ENCODE measurements at places on chromosomes 16 and 17. TPM values are rescaled to one million over a fixed set of nuclear protein-coding genes. Genes with fewer than 3 reads are reported as not detected.

DNA sequence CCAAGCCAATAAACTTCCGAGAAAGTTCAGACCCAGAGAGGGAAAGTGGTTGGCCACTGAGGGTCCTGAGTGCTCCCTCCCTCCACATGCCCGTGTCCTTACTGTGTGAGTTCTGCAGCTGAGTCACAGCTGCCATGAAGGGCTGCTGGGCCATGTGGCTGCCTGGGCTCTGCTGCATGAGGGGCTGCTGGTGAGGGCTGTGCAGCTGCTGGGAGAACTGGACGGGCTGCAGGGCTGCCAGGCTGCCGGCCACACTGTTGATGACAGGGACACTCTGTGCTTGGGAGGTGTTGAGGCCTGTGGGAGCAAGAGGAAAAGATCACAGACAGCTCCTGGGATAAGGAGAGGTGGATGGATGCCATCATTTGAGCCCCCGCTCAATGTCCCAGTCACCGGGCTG, 44.0 kb downstream of the HNF1B start:
- DNase-seq = no peak

DNA sequence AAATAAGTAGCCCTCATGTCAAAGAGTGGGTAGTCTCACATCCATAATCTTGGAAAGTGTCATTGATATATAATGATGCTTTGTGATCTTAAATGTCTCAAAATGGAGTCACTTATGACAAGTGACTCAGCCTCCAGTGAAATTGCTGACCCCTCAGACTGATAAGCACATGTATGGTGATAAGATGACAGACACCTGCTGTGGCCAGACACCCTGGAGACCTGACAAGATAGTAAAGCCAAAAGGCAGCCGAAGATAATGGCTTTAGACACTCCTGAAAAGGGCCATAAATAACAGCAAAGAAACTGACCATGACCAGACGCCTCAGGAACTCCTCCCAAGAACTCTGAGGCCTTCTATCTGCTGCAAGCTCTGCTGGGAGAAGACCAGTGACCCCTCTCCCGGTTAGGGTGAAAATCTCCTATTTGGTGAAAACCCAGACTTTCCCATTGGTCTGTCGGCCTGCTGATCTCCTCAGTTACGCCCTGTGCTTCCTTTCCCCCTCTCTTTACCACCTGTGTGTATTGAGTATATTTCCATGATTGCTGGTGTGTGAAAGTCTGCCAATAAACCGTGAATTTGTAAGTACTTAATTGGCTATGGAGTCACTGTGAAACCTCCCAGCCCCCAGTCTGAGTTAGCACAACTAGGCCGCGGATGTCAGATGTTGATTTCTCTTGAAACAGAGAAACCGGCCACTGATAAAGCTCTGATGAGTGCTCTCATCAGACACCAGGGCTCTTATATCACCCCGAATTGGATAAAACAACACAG, 226.7 kb upstream of the MYOCD start:
- no peak for DNase-seq

DNA sequence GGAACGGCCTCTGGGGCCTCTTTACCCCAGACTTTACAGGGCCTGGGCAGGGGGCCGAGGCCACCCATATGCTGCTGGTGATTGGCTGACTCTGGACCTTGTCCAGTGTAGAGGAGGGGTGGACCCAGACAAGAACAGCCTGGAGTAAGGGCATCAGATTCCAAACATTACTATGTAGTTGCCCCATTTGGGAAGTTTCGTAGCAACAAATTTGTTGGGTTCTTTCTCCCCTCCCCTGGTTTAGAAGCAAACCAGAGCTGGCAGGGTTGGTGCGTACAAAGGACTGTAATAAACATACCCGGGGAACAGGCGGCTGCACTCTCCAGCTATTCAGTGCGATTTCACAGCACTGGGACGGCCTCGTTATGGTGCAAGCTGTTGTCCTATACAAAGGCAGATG, 145.5 kb downstream of the NTN1 start:
- no peak for DNase-seq

DNA sequence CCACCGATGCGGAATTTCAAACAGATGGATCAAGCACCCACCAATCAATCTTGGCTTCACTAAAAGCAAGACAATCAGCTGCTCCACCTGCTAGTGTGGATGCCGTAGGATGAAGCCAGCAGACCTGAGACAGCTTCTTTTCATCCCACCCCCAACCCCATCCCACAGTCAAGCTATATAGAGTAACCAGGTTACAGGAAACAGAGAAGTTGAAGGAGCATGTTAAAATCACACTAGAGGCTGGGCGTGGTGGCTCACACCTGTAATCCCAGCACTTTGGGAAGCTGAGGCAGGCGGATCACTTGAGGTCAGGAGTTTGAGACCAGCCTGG, 37.7 kb downstream of the CMTM4 start:
- DNase-seq = no peak

- no peak for DNase-seq
These were observed 22.4 kb downstream of the MGRN1 start for GRCh38 chr16:4646773-4647643.

GRCh38 chr16:46730126-46730525, 18.0 kb downstream of the MYLK3 start:
- DNase-seq = no peak

DNA sequence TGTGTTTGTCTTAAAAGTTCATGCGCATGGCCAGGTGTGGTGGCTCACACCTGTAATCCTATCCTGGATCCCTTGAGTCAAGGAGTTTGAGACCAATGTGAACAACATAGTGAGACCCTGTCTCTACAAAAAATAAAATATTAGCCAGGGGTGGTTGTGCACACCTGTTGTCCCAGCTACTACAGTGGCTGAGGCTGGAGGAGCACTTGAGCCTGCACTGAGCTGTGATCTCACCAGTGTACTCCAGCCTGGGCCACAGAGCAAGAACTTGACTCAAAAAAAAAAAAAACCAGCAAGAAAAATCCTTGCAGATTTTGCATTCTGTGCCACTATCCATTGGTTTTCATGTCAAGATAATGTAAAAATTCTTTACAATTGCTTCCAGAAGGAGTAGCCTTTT, 8.2 kb downstream of the KSR1 start:
- no peak for DNase-seq

DNA sequence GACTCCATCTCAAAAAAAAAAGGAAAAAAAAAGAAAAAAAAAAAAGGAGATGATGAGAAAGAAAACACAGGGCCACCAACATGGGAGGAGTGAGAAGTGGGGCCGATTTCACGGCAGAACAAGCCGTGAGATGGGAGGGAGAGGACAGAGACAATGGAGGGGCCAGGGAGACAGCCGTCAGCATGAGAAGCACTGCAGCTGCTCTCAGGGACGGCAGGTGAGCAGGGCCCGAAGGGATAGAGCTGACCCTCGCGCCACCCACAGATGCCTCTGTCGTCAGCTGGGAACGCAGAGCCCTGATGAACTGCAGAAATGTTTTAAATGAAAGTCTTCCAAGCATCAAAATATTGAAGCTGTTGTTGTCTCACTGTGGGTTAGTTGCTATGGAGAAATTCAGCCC, 20.3 kb downstream of the PITPNM3 start:
- no peak for DNase-seq

GRCh38 chr17:46036491-46036890, 37.4 kb downstream of the STH start:
- no peak for DNase-seq

DNA sequence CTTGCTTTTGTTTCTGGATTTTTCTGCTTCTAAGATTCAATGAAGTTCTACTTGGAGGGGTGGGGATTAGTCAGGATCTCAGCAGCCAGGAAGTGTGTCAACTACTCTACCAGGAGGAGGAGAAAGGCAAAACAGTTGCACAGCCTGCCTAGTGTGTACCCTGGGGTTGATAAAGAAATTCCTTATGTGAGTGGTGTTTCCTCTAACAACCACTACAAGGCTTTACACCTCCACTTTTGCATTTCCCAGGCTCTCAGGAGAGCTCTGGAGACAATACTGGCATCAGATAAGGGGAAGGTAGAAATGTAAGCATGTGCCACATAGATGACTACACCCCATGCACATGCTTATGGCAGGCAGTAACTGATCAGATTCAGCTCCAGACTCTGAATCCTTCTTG, 174.6 kb downstream of the TOX3 start:
- no peak for DNase-seq

- DNase-seq = no peak
These were observed 22.5 kb downstream of the WWP2 start for GRCh38 chr16:69784586-69784985.

DNA sequence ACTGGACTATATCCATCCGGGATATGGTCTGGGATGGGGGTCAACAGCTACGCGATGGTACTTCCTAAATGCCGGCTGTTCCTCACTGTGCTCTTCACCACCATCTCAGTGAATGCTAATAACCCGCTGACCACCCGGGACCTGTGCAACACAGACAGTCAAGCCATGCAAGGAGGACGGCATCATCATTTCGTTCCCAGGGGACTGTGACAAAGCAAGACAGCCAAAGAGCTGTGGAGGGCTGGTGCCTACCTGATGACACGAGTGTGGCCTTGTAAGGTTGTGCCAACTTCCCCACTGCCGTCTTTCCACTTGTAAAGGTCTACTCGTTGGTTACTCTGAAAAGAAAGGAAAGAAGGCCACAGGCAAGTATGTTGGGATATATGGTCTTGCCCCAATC, 33.7 kb downstream of the WDR59 start:
- no peak for DNase-seq

- DNase-seq = no peak
These were observed 7.5 kb downstream of the ANKRD11 start for GRCh38 chr16:89482817-89483205.

- no peak for DNase-seq
These were observed 11.5 kb downstream of the PRKCB start for GRCh38 chr16:23847251-23847650.

DNA sequence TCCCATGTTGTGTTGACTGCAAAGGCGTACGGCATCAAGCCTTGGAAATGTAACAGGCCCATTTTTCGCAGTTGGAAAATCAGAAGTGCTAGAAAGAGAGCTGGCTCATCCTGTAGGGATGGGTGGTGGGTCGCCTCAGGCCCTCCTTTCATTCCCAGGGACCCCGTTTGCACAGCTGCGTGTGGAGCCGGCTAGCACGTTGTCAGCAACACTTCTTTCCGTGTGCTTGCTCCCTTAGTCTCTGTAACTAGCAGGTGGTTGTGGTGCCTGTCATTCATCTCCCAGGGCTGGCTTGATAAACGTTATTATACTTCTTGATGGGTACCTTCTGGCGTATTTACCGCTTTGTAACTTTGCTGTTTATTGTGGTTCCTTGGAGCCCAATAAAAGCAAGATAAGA, 239.0 kb upstream of the CACNG5 start:
- DNase-seq = no peak

GRCh38 chr16:46848768-46849764, 18.1 kb upstream of the C16orf87 start:
- DNase-seq = no peak

GRCh38 chr16:88940862-88941817, 35.9 kb downstream of the CBFA2T3 start:
- DNase-seq = no peak

CHST4 gene
- total RNA-seq = not detected

HAGH gene
- 41.2 TPM for total RNA-seq

MCRIP2 gene
- 59.3 TPM for total RNA-seq

CBFA2T3 gene
- total RNA-seq = 0.22 TPM

PIMREG gene
- 1.6 TPM for total RNA-seq

DNAH2 gene
- total RNA-seq = not detected

AATK gene
- total RNA-seq = 0.55 TPM

EPX gene
- total RNA-seq = not detected

NPB gene
- total RNA-seq = 0.62 TPM
